ENCODE measurements at places on chromosomes 1 and 21.

DNA sequence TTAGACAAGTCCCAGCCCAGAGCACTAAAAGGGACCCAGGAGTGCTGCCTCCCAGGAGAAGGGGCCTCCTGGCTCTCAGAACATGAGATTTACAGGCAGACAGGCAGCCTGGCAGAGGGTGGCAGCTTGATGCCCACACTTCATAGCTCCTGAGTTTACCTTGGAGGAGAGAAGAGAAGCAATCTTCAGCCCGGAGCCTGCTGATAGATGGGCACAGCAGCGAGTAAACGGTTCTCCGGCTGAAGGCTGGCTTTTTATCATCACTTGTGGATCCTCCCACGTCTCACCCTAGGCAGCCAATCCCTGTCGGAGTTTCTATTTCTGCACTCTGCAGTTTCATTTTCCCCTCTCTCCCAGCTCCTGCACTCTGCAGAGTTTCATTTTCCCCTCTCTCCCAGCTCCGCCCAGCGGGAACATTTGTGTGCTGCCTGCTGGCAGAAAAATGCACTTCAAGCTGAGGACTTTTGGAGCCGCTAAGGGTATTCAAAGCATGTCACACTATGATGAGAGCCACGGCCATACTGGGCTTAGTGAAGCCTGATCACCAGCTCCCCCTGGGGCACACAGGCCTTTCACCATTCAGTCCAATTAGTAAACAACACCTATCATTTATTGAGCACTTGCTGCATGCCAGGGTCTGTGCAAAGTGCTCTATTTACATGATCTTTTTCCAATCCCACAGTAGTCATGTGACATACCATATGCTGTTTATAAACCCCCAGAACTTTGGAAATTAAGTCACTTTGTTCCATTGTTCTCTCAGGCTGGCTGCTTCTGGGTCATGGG is at the start of gene IFI6:
TSS of gene IFI6 (minus strand) at position 229 of the 786 bp plus-strand sequence. CDS start 2,878 bp downstream, outside the sequence.
- peak; percentile 87 for DNase-seq

DNA sequence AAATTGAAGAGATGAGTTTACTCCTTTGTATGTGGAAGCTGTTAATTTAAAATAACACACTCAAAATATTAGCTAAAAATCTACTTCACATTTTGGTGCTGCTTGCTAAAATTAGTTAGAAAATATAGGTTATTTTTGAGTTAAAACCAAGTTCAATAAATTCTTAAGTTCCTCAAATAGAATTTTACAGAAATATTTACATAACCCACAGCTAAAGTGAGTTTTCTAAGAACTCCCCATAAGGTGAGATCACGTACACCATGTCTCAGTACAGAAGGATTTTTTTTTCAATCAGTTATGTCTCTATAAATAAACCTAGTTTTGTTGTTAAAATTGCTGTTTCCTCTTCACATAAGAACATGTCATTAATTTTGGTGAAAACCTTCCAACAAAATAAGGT is 108.0 kb downstream of the SDCCAG8 start:
- no peak for DNase-seq

DNA sequence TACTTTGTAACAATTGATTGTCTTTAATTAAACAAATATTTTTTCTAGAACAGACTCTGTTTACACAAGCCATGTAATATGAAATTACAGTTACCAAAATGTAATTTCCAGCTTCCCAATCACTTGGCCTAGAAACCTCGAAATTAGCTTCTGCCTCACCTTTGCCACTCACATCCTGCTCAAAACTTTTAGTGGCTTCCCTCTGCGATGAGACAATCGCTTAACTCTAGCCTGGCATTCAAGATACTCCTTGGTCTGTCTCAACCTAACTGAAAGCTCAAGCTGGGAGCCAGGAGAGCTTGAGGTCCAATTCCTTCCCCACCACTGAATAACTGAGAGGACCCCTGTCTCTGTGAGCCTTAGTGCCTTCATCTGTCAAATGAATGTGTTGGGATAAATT is 42.8 kb downstream of the GFI1 start:
- no peak for DNase-seq

DNA sequence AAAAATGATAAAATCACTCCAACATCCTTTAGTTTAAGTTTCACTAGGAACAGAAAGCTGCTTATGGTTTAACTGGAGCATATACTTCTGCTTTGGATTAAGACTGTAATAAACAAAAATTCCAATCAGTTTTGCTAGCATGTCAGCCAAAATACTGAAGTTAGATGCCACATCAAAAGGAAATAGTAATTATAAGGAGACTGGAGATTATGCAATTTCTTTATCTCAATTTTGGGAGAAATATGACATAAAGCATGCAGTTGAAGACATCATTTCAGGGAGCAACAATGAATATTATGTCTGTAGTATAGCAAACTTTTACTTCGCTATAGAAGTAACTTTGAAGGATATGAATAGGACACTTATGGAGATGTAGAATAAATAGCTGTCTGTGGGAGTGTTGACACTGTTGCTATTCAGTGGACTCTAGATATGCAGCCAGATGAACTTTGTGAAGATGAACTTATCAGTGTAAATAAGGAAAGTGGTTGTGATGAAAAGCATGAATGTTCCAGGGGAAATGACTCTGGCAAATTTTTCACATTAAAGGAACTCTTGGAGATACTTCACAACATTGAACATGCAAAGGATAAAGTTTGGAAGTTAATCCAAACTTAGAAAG is 107.8 kb downstream of the RABGAP1L start:
- DNase-seq, result no peak
